ENCODE measurements at places on chromosomes 7 and 10.
A peak's percentile ranks its signal among the peaks of the same experiment; 100 is the strongest.

DNA sequence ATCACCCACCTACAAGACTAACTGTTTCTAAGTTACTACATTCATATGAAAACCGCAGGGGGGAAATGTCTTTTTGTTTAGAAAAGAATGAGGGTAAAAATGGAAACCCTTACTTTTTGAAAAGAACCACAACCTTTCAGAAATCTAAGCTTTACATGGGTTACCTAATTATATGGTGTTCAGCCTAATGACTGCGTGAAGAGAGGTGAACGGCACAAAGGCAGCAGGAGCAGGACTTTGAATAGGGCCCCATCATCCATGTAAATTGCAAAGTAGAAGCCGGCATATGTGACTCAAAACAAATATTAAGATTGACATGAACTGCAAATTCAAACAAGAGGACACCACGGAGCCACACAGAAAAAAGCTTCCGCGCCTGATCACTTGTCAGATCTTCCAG lies 25.1 kb downstream of the NEBL start:
- H3K4me1 ChIP-seq, result no peaks in the 10 kb centered on the region
- H3K36me3 ChIP-seq, result no peaks in the 10 kb centered on the region
- H3K27me3 ChIP-seq, result no peaks in the 10 kb centered on the region
- H3K27ac ChIP-seq, result no peak overlapping the region
- no peak overlapping the region for H3K4me3 ChIP-seq

- H3K27me3 ChIP-seq, result no peaks in the 10 kb centered on the region
- H3K4me1 ChIP-seq, result no peaks in the 10 kb centered on the region
- no peak overlapping the region for H3K4me3 ChIP-seq
- no peak for DNase-seq
- H3K27ac ChIP-seq, result no peak overlapping the region
- H3K36me3 ChIP-seq, result no peaks in the 10 kb centered on the region
Observed at GRCh38 chr7:45661302-45661995, 87.3 kb downstream of the ADCY1 start.

DNA sequence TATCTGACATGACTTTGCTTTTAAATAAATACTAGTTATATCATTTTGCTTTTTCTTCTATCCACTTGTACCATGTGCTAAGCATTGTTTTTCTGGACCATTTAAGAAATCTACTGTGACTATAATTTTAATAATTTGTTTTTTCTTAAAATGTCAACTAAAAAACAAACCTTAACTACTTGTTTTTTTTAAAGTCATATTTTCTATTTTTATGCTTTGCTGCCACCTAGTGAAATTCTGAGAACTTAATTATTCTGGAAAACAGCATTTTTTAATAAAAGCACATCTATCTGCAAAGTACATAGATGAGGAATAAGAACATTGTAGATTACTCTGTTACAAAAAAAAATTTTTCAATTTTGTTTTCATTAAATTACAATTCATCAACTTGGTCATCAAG lies 47.4 kb downstream of the ORC5 start:
- H3K36me3 ChIP-seq, result peaks cover 29% of the 10 kb centered on the region
- no peaks in the 10 kb centered on the region for H3K27me3 ChIP-seq
- DNase-seq, result peak; percentile 57
- H3K27ac ChIP-seq, result no peak overlapping the region
- no peak overlapping the region for H3K4me3 ChIP-seq
- no peaks in the 10 kb centered on the region for H3K4me1 ChIP-seq

- no peak overlapping the region for H3K27ac ChIP-seq
- no peaks in the 10 kb centered on the region for H3K27me3 ChIP-seq
- no peaks in the 10 kb centered on the region for H3K4me1 ChIP-seq
- no peak for DNase-seq
Observed at GRCh38 chr7:18013936-18014335, 13.7 kb downstream of the PRPS1L1 start.

DNA sequence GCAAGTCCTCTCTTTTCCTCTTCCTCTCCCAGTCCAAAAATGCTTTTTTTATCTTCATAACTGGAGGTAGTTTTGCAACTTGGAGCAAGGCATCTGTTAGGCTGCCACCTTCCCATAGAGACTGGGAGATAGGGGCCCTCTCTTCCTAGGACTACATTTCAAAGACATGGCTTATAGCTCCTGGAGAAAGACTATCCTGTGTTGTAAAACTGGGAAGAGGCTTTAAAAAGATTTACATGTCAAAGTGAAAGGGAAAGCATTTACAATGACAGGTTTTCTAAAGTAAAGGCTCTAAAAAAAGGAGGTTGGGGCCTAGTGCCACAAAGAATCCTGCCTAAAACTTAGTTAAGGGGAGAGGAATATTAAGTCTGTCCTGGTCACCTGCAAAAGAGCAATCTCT lies 82.2 kb upstream of the SEMA3E start:
- no peaks in the 10 kb centered on the region for H3K27me3 ChIP-seq
- no peak for DNase-seq
- no peak overlapping the region for H3K27ac ChIP-seq
- H3K4me1 ChIP-seq, result no peaks in the 10 kb centered on the region
- H3K36me3 ChIP-seq, result no peaks in the 10 kb centered on the region
- H3K4me3 ChIP-seq, result no peak overlapping the region

GRCh38 chr7:37248396-37248861 lies 200.2 kb downstream of the ELMO1 start:
- DNase-seq, result no peak
- no peak overlapping the region for H3K4me3 ChIP-seq
- peak overlapping the region; percentile 55 for H3K27ac ChIP-seq
- no peaks in the 10 kb centered on the region for H3K27me3 ChIP-seq
- H3K4me1 ChIP-seq, result peaks cover 54% of the 10 kb centered on the region
- H3K36me3 ChIP-seq, result no peaks in the 10 kb centered on the region

GRCh38 chr10:35605191-35605590 lies at the start of gene GJD4:
Gene GJD4 (plus strand): TSS chr10:35605341. CDS start chr10:35605568, 227 bp downstream.
- peaks cover 8% of the 10 kb centered on the region for H3K4me1 ChIP-seq
- no peak within 1 kb of the TSS for H3K27ac ChIP-seq
- DNase-seq, result no peak
- H3K27me3 ChIP-seq, result no peaks in the 10 kb centered on the region
- no peaks in the 10 kb centered on the region for H3K36me3 ChIP-seq
- H3K4me3 ChIP-seq, result no peak within 1 kb of the TSS

DNA sequence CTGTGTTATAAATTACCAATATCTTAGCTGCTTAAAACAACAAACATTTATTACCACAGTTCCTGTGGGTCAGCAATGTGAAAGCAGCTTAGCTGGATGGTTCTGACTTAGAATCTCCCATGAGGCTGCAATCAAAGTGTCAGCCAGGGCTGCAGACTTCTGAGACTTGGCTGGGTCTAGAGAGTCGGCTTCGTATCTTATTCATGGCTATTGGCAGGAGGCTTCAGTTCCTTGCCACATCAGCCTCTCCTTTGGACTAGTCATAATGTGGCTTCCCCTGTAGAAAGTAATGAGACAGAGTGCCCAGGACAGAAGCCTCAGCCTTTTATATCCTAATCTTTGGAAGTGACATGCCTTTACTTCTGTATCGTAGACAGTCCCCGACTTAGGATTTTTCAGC lies 27.3 kb downstream of the RALA start:
- peaks cover 6% of the 10 kb centered on the region for H3K4me1 ChIP-seq
- no peak for DNase-seq
- H3K36me3 ChIP-seq, result no peaks in the 10 kb centered on the region
- no peaks in the 10 kb centered on the region for H3K27me3 ChIP-seq
- H3K4me3 ChIP-seq, result no peak overlapping the region

DNA sequence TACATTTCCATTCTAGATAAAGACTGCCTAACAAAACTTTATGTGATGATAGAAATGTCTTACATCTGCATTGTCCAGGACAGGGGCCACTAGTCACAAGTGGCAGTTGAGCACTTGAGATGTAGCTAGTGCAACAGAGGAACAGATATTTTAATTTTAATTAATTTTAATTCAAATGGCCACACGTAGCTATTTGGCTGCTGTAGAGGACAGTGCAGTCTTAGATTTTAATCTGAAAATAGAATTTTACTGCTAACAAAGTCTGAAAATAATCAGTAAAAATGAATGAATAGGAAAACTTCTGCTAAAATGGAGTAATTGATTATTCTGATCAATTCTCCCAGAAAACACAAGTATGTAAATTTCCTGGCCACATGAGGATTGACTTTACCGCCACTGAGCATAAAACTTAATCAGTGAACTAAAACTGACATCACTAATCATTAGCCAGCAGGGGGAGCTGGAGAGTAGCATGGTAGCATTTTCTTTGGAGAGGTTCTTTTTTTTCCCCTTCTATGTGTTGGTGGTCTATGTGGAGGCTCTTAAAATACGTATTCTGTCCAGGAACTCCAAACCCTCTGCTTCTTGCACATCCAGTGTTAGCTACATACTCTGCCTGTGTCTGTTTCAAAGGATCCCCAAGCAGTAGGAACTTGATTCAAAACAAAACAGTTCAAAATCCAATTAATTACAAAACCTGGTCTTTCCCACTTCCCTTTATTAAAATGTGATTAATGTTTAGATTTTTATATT lies 52.1 kb downstream of the TSPAN12 start:
- no peak overlapping the region for H3K27ac ChIP-seq
- H3K36me3 ChIP-seq, result no peaks in the 10 kb centered on the region
- H3K27me3 ChIP-seq, result no peaks in the 10 kb centered on the region
- peak; percentile 86 for DNase-seq

GRCh38 chr10:49273082-49273465 lies 25.9 kb upstream of the C10orf71 start:
- no peaks in the 10 kb centered on the region for H3K36me3 ChIP-seq
- no peaks in the 10 kb centered on the region for H3K27me3 ChIP-seq
- no peaks in the 10 kb centered on the region for H3K4me1 ChIP-seq
- no peak overlapping the region for H3K4me3 ChIP-seq

DNA sequence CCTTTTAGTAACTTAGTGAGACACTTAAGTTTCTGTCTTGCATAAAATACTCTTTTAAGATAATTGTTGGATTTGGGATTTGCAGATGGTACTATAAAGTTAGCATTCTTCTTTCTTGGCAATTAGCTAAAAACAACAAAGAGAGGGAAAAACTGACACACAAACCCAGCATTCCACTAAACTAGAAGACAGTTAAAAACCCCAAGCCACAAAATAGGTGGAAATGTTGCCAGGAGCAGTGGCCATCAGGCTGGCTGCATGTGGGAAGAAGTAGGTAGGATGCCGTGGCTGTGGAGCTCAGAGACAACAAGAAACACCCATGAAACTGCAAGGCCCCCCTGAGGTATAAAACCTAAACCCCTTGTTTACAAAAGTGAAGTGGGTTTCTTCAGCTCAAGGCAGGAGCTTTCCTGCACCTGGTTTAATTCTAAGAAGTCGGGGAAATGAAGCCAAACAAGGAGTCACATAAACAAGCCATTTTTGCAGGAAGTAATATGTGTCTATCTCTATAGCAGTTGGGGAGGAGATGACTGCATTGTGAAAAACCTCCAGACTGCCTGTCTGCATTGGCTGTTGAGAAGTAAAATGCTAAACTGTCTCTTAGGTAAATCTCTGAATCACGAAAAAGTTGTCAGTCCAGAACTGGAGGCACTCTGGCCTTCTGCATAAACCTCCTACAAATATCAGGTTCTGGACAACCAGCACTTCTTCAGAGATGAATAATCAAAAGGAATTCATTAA lies 9.5 kb downstream of the RAB18 start:
- no peaks in the 10 kb centered on the region for H3K27me3 ChIP-seq
- H3K27ac ChIP-seq, result no peak overlapping the region
- H3K4me3 ChIP-seq, result no peak overlapping the region
- no peak for DNase-seq

DNA sequence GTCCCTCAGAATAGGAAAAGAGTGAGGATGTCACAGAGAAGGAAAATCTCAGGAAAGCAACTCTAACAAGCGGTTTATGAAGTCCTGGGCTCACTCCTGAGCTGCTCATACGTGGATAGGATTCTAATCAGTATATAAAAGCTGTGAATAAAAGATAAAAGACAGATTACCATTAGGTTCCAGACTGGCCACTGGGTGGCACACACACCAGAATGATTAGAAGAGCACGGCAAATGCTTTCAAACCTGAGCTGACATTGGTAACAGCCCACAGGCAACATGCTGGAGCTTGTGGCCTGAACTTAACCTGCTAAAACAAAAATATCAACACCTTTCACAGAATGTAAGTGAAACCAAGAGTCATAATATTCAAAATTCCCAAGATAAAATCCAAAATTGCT lies 370.8 kb downstream of the GRID1 start:
- H3K4me1 ChIP-seq, result no peaks in the 10 kb centered on the region
- no peak overlapping the region for H3K4me3 ChIP-seq
- no peaks in the 10 kb centered on the region for H3K27me3 ChIP-seq

- no peak overlapping the region for H3K27ac ChIP-seq
- H3K36me3 ChIP-seq, result no peaks in the 10 kb centered on the region
- no peak overlapping the region for H3K4me3 ChIP-seq
- no peak for DNase-seq
- H3K4me1 ChIP-seq, result no peaks in the 10 kb centered on the region
Observed at GRCh38 chr10:17059197-17059688, 70.4 kb downstream of the CUBN start.

GRCh38 chr10:126481181-126481580 lies 92.9 kb upstream of the ADAM12 start:
- H3K4me1 ChIP-seq, result no peaks in the 10 kb centered on the region
- DNase-seq, result no peak
- H3K27ac ChIP-seq, result no peak overlapping the region
- H3K36me3 ChIP-seq, result no peaks in the 10 kb centered on the region
- H3K4me3 ChIP-seq, result no peak overlapping the region
